ENCODE measurements at places on chromosomes 2 and 18.

DNA sequence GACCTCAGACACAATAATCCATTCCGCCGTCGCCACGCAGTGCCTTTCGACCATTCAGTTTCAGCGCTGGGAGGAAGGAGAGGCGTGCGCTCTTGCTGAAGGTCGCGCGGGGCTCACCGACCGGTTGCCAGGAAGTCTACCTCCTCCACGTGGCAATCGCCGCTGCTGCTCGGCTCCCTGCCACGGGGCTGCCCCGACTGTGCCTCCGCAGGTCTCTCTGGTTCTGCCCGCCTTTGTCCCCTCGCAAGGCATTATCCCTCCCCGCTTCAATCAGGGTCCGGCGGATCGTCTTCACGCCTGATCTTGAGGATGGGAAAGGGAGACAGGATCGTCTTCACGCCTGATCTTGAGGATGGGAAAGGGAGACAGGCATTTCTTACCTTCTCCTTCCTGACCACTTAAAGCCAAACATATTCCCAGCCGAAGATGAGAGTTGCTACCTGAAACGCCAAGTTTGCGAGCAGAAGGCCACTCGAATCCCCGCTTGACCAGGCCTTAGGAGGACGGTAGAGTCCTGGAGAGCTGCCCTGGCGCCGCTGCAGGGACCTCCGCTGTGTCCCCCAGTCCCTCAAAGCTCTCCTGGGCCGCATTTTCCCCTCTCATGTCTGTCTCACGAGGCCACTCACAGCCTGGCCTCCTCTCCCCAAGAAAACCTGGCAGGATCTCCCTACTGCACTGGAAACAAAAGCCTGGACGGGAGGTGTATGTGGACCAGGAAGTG lies 4.3 kb upstream of the GPR45 start:
- no peak for DNase-seq

DNA sequence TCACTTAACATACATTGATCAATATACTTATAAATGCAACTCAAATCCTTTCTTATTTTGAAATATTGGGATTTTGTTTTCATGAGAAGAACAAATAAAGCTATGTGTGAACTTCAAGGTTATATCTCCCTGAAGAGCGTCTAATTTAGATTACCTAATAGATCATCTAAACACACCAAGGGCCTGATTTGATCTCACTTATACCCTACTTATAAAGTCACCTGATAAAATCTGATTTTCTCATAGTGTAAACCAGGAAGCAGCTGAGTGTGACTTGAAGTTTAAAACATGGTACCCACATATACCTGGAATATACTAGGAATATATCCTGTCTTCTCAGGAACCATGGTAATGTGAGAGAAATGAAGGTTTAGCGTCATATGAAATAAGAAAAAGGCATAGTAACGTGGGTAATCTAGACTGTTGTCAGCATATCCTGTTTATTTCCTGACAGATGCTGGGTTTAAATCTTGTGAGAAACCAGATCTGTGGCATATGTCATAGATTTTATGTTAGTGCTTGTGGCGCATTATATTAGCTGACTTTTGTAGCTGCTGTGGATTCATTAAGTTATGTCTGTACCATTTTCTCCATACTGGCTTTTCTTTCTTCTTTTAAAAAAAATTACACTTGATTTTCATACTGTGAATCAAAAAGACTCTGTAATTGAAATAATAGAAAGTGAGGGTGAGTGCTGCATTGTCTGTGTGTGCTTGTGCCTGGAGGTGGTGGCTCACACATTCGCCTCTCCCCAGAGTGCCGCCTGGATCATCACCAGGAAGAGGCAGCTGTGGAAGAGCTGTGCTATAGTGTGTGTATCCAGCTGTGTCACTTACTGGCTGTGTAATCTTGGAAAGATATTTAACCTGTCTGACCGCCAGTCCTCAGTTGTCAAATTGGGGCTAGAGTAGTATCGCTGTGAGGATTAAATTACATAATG lies 164.0 kb downstream of the MYO3B start:
- no peak for DNase-seq

GRCh38 chr18:78431606-78432005 lies 548.0 kb upstream of the SALL3 start:
- DNase-seq, result no peak

- DNase-seq, result no peak
These were observed 47.1 kb downstream of the KCNG3 start for GRCh38 chr2:42446503-42447271.

DNA sequence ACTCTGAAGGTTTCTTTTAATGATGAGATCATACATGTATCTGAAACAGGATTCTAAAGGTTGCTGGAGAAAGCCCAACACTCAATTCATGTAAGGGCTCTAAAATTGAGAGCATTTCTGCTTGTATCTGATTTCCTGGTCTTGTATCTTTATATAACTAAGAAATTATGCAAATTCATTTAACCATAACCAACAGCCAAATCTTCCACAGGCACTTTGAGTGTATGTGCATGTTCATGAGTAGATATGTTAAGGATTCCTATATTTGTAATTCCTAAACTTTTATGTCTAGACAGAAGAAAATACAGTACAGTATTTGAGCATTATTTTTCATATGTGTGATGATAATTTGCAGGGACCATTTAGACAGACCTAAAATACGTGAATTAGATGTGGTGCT lies 20.4 kb upstream of the PELI1 start:
- no peak for DNase-seq

GRCh38 chr2:68246396-68246795 lies 5.9 kb downstream of the PPP3R1 start:
- DNase-seq, result no peak

GRCh38 chr2:148557844-148558436 lies 86.6 kb upstream of the EPC2 start:
- DNase-seq, result no peak

DNA sequence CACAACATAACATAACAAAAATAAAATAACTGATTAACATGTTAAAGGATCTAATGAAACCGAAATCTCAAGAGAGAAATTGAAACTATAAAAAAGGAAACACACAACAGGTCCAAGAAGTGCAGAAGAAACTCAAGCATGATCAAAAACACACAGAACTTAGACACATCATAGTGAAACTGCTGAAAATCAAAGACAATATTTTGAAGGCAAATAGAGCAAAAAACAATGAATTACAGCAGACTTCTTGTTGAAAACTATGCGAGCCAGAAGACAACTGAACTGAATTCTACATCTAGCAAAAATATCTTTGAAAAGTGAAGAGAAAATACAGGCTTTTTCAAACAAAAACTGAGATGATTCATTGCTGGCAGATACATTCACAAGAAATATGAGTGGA lies 61.3 kb downstream of the UGP2 start:
- DNase-seq, result no peak

- no peak for DNase-seq
These were observed 14.2 kb upstream of the FAP start for GRCh38 chr2:162257425-162257824.

DNA sequence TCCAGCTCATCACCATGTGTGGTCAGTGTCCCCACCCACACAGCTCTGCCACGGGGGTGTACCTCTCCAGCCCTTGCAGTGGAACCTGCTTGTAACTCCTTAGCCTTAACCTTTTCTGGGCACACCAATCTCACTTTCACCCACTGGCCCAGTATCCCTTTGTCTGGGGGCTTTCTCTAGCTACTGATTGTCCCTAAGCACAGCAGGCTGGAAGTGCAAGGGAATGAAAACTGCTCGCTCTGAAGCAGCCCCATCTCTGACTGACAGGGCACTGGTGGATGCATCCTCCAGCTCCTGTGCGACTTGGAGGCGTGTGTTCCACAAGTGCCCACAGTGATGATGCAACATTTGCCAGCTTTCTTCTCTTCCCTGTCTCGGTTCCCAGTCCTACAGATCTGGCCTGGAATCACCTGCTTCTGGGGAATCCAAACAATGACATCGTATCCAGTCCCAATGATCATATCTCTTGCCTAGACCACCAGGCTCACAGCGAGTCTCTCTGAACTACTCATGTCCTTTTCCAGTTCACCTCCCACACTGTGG lies 33.6 kb downstream of the SCTR start:
- DNase-seq, result no peak

GRCh38 chr2:162369551-162369950 lies 25.6 kb downstream of the GCA start:
- DNase-seq, result no peak

- DNase-seq, result no peak
These were observed 752 bp upstream of the BAZ2B start for GRCh38 chr2:159617100-159617499.

DNA sequence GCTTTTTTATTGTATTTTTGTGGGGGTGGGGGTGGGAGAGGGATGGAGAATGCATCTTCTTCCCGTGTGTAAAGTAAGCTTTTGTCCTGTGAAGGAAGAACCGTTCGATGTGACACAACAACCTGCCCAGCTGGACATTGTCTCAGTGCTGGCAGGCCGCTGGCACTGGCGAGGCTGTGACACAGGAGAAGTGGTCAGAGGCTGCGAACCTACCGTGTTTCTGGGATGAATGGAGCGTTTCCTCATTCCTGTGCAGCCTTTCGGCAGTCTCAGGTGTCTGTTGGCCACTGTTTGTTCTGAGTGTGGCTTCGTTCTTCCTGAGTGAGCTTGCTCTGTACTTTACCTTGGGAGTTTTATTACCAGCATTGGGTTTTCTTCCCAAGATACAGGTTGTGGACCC lies 8.0 kb downstream of the RAMP1 start:
- no peak for DNase-seq

DNA sequence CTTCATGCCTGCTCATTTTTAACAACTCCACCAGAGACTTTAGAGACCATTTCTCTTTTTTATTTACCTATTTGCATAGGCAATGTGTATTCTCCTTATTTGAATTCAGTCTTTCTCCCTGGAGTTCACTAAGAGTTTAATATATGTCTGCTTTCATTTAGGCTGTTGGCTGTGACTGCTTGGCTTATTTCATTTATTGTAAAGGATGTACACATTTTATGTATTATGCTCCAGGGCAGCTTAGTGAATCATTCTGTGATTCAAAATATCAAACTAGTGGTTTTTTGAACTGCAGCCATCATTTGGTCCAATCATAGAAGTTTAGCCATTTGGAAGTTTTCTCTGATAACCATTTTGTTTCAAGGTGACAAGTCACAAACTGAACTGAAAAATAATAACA lies 229.6 kb downstream of the LPIN1 start:
- no peak for DNase-seq

DNA sequence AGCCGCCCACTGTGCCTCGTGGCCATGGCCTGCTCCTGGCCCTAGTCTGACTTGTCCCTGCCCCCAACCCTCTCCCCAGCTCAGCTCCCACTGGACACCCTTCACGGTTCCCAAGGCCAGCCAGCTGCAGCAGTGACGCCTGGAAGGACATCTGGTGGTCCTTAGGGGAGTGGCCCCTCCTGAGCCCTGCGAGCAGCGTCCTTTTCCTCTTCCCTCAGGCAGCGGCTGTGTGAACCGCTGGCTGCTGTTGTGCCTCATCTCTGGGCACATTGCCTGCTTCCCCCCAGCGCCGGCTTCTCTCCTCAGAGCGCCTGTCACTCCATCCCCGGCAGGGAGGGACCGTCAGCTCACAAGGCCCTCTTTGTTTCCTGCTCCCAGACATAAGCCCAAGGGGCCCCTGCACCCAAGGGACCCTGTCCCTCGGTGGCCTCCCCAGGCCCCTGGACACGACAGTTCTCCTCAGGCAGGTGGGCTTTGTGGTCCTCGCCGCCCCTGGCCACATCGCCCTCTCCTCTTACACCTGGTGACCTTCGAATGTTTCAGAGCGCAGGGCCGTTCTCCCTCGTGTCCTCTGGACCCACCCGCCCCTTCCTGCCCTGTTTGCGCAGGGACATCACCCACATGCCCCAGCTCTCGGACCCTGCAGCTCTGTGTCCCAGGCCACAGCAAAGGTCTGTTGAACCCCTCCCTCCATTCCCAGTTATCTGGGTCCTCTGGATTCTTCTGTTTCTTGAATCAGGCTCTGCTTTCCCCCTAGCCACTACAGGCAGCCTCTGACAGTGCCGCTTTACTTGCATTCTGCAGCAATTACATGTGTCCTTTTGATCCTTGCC lies 35.8 kb downstream of the ANO7 start:
- DNase-seq, result no peak

DNA sequence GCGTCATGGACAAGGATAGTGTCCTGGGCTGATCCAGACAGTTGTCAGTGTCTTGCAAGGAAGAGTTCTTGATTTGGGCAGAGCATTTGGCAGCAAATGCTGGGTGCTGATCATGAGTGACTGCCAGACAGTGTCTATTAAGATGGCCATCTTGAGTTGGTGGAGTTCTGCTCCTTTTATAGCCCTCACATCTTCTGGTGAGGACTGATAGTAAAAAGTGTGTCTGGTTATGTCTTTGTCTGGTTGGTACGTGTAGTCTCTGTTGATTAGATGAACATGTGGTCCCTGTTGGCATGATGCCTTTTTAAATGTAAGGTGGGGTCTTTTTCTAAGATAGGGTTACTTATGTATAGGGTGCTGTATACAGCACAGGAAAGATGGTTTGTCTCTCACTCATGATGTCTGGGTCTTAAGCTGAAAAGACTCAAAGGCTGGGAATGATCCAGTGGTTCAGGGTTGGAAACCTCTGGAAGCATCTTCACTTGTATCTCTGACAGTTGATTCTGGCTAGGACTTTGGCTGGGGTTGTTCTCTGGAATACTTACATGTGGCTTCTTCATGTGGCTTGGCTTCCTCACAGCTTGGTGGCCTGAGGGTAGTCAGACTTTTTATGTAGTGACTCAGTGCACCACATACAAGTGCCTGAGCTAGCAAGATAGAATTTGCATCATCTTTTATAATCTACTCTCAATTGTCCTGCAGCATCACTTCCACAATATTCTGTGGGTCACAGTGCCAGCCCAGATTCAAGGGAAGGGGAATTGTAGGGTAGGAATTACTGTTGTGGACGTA lies 11.8 kb downstream of the MTX2 start:
- DNase-seq, result peak; percentile 16

DNA sequence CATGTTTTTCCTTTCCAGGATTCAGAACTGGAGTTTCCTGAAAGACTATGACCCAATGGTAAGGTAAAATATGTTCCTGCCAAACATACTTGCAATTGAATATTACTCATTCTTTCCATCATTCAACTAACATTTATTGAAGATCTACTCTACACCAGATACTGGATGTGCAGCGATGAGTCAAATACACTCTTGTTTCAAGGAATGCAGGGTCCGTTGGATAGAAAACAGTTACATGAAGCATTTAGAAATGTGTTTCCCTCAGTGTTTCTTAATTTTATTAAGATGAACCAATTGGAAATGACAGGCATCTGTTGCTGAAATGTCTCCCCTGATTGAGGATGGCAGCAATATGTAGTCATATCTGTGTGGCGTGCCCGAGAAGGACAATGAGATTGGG lies 14.8 kb upstream of the SLC66A3 start:
- DNase-seq, result no peak

GRCh38 chr2:16123421-16123820 lies 183.1 kb downstream of the MYCN start:
- no peak for DNase-seq

- DNase-seq, result no peak
These were observed 24.0 kb downstream of the CERKL start for GRCh38 chr2:181632733-181633401.

Data from AG04449 (cell line).